ENCODE measurements at places on chromosomes 12 and 14. TPM values are rescaled to one million over a fixed set of nuclear protein-coding genes. Genes with fewer than 3 reads are reported as not detected.

INHBC gene
- total RNA-seq, result not detected

AKAP6 gene
- total RNA-seq, result 10.9 TPM

GLIPR1L1 gene
- total RNA-seq, result not detected

CLEC6A gene
- total RNA-seq, result not detected

TMEM229B gene
- 0.77 TPM for total RNA-seq

SIX4 gene
- total RNA-seq, result 18.3 TPM

PLA2G1B gene
- total RNA-seq, result not detected

CARMIL3 gene
- total RNA-seq, result 0.17 TPM

TPH2 gene
- total RNA-seq, result not detected

CEBPE gene
- not detected for total RNA-seq

KNTC1 gene
- total RNA-seq, result 8.0 TPM

FLRT2 gene
- total RNA-seq, result 14.5 TPM

DBX2 gene
- total RNA-seq, result not detected

KLHL33 gene
- total RNA-seq, result 1.5 TPM

GYS2 gene
- not detected for total RNA-seq

GPX2 gene
- total RNA-seq, result not detected

IGF1 gene
- 1.3 TPM for total RNA-seq

IFNG-AS1 gene
- total RNA-seq, result not detected

NEUROD4 gene
- total RNA-seq, result not detected

SYCP3 gene
- 0.26 TPM for total RNA-seq

HOXC10 gene
- total RNA-seq, result not detected

DEGS2 gene
- 0.26 TPM for total RNA-seq

ATL1 gene
- total RNA-seq, result 16.2 TPM

FGD6 gene
- 5.6 TPM for total RNA-seq

GEMIN2 gene
- total RNA-seq, result 27.0 TPM

CRACR2A gene
- 3.3 TPM for total RNA-seq

PLBD1 gene
- 5.4 TPM for total RNA-seq

ADCY4 gene
- 1.3 TPM for total RNA-seq

FERMT2 gene
- 128 TPM for total RNA-seq

GPR84 gene
- total RNA-seq, result not detected

LYSET gene
- 11.6 TPM for total RNA-seq

C14orf180 gene
- not detected for total RNA-seq

LRRC43 gene
- 1.8 TPM for total RNA-seq

RAB2B gene
- total RNA-seq, result 31.7 TPM

GLS2 gene
- under 0.01 TPM for total RNA-seq

KLRG1 gene
- total RNA-seq, result 1.0 TPM

GUCY2C gene
- total RNA-seq, result not detected

MMP19 gene
- total RNA-seq, result 7.1 TPM

NR4A1 gene
- total RNA-seq, result 2.1 TPM

MGP gene
- 2.0 TPM for total RNA-seq

ALDH1L2 gene
- 35.7 TPM for total RNA-seq

LRP1-AS gene
- total RNA-seq, result not detected

TAS2R13 gene
- total RNA-seq, result 1.7 TPM

CCDC184 gene
- 0.17 TPM for total RNA-seq

RTN1 gene
- total RNA-seq, result 0.17 TPM

CD163L1 gene
- not detected for total RNA-seq

ASB2 gene
- 0.99 TPM for total RNA-seq

NPFF gene
- total RNA-seq, result not detected

SUSD6 gene
- total RNA-seq, result 5.6 TPM

KLRC2 gene
- total RNA-seq, result not detected

KLHL42 gene
- 25.3 TPM for total RNA-seq

NFATC4 gene
- total RNA-seq, result 59.9 TPM

COCH gene
- total RNA-seq, result 0.51 TPM

PTCSC3 gene
- not detected for total RNA-seq

TC2N gene
- 0.26 TPM for total RNA-seq

RD3L gene
- total RNA-seq, result not detected

ANKRD33 gene
- under 0.01 TPM for total RNA-seq

TBX5 gene
- total RNA-seq, result 16.8 TPM
